Stimulated activated CD8-positive, alpha-beta memory T cell treated with anti-CD3 and anti-CD28 coated beads, Interleukin-2, amount 100 ng/mL, for 1 hour (primary cell): ENCODE measurements at places on chromosomes 5 and 9.

GRCh38 chr9:120392711-120393110 is 187.3 kb downstream of the CDK5RAP2 start:
- no peak for DNase-seq

DNA sequence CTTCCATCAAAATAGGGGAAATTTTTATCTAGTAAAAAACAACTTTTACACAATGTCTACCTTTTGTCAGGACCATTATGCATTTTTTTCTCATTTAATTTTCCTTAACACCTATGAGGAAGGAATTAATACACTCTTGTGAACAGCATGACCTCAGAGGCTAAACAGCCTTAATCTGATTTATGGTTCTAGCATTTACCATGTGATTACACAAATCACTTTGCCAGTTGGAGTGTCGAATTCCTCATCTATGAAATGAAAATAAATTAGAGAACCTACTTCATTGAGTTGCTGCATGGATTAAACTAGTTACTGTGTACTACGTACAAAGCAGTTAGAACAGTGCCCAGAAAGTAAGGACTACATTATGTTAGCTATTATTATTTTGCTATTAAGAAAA is 187.7 kb upstream of the MPDZ start:
- DNase-seq = no peak

GRCh38 chr9:123291736-123292135 is 23.4 kb upstream of the STRBP start:
- no peak for DNase-seq

DNA sequence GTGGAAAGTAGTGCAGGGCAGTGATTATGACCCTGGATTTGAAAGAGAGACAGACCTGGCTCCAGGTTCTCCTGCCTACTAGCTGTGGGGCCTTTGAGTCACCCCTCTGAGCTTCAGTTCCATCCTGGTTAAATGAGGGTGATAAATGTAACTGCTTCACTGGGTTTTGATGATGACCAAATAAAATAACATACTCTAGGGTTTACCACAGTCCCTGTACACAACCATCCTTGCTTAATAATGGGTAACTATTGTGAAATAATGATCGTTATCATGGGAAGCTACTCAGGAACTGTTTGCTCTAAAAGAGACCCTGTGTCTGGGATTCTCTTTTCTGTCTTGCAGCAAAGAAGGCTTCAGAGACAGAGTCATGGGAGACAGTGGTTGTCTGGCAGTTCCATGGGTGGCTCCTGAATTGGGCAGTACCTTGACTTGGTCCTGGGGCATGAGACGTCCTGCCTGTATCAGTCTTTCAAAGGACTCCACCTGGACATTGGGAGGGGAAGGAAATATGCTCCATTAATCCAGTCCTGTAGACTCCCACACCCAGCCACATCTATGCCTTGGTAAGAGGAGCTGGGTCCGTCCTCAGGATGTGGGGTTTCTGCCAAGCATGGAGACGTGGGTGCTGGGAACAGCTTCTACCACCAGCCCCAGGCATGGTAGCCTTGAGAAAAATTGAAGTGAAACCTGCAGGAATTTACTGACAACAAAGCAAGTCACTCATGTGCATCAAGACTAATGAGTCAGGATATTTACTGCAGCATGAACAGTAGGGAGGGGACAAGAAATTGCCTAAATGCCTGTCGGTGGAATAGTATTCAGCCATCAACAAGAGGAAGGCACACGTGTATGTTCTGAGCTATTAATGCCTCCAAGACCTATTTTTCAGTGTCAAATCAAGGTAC is 23.4 kb downstream of the AKNA start:
- no peak for DNase-seq

DNA sequence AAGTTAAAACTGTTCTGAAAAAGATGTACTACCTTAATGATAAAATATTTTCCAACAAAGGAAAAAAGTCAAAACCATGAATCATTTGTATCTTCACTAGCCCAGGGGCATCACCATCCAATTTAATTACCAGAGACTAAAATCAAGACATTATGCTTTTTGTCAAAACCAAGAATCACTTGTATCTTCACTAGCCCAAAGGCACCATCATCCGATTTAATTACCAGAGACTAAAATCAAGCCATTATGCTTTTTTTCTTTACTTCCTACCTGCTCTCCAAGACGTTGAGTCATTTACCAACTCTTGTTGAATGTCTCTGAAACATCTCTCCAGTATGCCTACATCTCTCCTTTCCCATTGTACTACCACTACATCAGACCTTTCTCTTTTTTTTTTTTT is 37.9 kb downstream of the FBXO38 start:
- no peak for DNase-seq

- no peak for DNase-seq
Measured at GRCh38 chr5:166293892-166294291, 1997.6 kb upstream of the WWC1 start.

GRCh38 chr5:133030343-133031005 is 4.1 kb upstream of the ZCCHC10 start:
- DNase-seq = no peak

DNA sequence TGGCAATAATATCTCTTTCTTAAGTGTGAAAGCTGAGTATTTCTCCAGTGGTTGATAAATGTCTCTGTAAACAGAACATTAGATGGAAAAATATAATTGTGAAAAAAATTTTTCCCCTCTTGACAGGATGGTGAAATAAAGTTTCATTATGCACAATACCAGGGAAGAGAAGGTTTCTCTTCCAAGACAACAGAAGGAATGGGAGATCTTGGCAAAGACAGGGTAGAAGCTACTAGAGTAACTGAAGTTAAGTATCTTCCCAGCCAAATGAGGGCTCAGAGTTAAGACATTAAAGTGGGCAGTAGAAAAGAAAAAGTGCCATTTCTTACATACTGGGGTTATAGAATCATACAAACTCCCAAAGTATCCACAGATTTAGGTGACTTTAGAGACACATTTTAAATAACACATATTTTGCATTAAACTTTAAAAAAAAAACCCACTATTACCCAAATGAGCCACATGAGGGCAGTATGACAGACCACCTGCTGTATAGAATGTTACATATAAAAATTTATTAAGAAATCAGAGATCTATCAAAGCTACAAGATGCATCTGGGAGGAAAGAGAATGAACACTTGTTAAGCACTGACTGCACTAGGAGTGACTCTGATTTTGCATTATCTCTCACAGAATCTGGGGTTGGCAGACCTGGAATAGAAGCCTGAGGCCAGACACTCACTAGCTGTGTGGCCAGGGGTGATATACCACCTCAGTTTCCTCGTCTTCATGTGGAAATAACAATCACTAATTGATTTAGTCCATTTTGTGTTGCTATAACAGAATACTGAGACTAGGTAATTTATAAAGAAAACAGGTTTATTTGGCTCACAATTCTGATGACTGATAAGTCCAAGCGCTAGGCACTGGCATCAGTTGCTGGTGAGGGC is 98.5 kb downstream of the ARSB start:
- no peak for DNase-seq

- DNase-seq = no peak
Measured at GRCh38 chr5:121671624-121672023, 180.1 kb upstream of the FTMT start.

- no peak for DNase-seq
Measured at GRCh38 chr5:112014783-112015395, 257.9 kb upstream of the NREP start.

- DNase-seq = no peak
Measured at GRCh38 chr5:107235167-107235566, 435.6 kb downstream of the EFNA5 start.

GRCh38 chr5:142894749-142895148 is 124.6 kb downstream of the ARHGAP26 start:
- DNase-seq = no peak

DNA sequence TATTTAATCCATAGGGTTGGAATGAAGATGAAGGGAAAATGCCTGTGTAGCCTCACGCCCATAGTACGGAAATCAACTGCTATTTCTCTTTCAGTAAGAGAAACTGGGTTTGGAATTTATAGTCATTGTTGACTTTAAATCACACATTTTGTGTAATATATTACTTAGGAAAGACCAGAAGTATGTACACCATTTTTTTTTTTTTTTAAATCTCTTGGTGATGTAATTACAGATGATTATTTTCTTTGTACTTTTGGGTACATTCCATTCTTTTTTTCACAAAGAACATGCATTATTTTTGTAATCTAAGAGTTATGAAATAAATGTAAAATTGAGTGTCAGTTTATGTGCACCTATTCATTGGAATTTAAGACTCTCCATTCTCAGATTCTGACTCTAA is 45.7 kb downstream of the POC5 start:
- DNase-seq = no peak
